Effector CD4-positive, alpha-beta T cell (primary cell): ENCODE measurements at places on chromosomes 6 and 20.
A peak's percentile ranks its signal among the peaks of the same experiment; 100 is the strongest.

DNA sequence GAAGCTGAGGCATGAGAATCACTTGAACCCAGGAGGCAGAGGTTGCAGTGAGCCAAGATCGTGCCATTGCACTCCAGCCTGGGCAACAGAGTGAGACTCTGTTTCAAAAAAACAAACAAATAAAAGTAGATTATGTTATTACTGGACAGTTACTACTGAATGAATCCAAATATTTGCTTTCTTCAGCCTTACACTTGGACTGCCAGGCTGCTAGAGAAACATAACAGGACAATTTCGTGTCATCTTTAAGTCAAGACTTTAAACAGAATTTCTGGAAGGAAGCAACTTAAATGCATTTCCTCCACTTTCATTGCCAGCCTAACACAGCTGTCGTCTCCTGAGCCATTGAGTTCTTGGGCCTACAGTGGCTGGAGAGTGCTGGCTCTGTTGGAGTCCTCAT lies 42.0 kb upstream of the PRIM2 start:
- DNase-seq, result no peak

DNA sequence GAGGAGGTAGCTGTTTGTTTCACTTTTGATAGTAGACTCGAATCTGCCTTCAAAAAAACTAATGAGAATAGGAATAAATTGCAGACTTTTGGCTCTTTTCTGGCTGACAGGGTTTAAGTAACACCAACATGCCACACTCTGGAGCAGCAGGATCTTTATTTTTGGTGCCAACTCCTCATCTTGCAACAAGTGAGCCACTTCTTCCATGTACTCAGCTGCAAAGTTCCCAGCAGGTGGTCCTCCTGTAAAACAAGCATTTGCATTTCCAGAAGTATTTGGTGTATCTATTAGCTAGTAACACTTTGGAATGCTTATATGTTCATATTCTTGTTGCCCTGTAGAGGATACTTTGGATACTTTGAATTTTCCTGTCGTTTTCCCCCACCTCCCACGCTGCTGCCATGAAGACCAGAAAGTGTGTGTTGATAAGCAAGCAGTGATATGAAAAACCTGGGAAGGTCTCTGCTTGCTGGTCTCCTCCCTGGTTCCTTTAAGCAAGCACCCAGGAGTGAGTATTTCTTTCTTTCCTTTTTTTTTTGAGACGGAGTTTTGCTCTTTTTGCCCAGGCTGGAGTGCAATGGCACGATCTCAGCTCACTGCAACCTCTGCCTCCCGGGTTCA lies 1.0 kb downstream of the ARMH2 start:
- DNase-seq, result no peak

- no peak for DNase-seq
Measured at GRCh38 chr6:47592131-47592840, 106.1 kb upstream of the ADGRF4 start.

GRCh38 chr6:114063956-114064355 lies 93.0 kb upstream of the HDAC2 start:
- DNase-seq, result no peak

GRCh38 chr6:20644667-20645370 lies 110.6 kb downstream of the CDKAL1 start:
- no peak for DNase-seq

DNA sequence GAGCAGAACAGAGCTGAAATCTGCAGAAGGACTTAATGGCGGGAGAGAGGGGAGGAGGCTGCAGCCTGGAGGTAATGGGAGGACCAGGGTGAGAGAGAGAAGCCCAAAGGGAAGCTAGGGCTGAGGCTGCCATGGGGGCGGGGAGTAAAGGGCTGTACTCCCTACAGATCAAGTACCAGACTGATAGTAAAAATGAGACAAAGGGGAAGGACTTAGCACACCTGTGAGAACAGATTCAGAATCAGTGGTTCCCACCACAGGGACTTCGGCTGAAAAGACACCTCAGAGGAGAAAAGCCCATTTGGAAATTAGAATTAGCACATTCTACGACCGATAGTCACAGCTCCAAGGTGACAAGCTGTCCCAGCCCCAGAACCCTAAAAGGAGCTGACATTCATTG lies 6.4 kb upstream of the TBXT start:
- no peak for DNase-seq

DNA sequence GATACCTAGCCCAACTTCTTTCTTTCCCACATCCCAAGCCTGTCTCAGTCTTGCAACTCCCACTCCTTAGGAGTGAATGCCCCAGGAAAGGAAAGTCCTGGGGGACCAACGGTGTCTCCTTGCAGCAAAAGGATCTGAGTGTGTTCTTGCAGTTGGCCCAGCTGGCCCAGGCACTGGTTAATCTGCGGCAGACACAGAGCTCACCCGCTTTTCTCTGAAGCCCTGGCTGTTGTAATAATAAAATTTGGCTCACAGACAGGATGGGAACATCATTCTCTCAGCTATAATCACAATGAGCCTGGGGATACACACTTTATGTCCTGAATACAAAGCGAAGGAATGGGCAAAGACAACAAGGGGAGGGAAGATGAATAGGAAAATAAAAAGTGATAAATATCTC lies 287.0 kb upstream of the PRND start:
- no peak for DNase-seq

DNA sequence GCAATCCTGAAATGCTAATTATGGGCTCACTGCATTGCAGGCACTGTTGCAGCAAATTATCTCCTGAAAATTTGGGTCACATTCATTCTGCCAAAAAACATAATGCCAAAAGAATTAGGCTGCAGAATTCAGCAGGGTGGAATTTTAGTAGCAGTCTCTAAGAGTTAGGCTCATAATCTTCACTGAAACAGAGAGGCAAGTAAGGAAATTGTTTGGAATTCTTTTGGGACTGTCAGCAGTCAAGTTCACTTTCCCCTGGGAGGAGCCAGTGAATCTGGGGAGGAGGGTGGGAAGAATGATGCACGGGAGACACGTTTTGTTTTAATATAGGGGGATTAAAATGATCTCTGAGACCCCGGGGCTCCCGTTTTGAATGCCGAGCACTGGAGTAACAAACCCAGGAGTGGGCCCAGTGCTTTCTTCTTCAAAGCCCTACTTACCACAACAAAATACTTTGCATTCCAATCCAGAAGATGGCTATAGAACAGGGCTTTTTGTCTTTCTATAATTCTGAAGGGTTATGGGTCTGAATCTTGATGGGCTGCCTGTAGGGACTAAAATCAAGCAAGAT lies 44.7 kb downstream of the SOBP start:
- no peak for DNase-seq

- DNase-seq, result no peak
Measured at GRCh38 chr6:40721271-40721952, 134.2 kb upstream of the LRFN2 start.

- no peak for DNase-seq
Measured at GRCh38 chr6:156347246-156347645, 429.9 kb upstream of the ARID1B start.

GRCh38 chr6:36576578-36576977 lies 17.6 kb upstream of the SRSF3 start:
- no peak for DNase-seq

DNA sequence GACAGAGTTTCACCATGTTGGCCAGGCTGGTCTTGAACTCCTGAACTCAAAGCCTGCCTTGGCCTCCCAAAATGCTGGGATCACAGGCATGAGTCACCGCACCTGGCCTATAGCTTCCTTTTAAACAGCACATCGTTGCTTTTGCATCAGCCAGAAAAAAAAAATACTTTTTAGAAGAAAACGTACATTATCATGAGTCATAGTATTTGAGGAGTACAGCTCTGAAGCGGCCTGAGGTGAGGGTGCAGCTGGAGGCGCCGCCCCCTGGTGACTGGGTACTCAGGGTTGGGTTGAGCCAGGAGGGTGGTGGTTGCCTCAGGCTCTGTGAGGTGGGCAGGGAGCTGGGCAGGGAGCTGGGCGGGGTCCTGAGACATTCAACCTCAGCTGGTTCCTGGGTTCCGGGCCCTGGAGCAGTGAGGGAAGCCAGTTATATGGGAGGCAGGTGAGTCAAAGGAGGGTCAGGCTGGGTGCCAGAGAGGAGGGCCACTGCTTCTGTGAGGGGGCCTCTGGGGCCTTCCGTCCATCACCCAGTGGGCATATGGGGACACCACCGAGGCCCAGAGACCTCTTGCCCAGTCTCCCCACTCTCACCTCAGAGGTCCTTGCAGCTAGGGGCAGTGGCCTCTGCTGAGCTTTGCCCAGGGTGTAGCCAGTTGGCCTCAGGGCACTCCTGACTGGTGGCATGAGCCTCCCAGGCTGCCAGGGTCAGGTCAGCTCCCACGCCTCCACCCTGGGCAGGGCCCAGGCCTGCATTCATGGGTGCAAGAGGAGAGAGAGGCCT lies 11.7 kb upstream of the ID1 start:
- no peak for DNase-seq

DNA sequence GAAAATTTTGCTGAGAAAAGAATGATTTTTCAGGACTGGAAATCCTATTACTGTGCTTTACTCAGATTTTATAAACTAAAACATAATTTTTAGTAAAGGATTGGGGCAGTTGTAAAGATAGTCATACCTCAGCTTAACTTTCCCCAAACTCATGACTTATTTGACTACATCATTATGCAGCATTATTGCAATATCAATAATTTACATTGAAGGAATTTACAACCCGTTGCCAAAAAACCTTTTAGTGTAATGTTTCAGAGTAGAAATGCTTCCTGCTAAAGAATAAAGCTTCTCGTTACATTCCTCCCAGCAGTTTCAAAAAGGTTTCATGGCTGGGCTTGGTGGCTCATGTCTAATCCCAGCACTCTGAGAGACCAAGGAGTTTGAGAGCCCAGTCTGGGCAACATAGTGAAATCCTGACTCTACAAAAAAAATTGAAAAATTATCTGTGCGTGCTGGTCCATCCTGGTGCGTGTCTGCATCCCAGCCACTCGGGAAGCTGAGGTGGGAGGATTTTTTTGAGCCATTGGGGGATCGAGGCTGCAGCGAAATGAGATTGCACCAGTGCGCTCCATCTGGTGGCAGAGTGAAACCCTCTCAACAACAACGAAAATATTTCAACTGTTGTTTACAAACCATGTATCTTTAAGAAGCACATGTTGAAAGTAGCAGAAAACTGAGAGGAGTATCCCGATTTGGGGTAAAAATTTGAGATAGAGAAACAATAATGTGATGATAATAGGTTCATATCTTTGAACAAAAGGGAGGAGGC lies 4.4 kb downstream of the AMD1 start:
- peak; percentile 16 for DNase-seq

DNA sequence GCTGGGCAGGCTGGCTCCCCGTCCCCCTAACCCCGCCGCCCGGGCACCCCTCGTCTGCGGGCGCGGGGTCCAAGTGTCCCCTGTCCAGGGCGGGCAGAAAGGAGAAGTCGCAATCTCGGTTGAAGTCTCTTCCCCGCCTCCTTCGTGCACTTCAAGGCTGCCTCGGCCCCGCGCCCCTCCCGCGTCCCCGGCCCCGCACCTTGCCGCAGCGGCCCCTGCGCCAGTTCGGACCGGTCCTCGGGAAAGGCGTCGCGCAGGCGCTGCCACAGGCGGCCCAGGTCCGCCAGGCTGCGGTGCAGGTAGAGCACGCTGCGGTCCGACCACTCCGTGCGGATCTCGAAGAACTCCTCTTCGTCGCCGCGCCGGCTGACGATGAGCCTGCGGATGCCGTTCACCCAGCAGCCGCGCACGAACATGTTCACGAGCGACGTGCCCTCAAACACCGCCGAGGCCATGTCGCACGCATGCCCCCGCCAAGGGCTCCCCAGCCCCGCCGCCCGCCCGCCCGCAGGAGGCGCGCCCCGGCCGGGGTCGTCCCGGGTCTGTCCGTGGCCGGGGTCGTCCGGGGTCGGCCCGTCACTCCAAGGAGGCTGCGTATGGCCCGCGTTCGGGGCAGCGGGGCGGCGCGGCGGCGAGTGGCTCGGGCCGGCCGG lies at the start of gene PXDC1:
Gene PXDC1, minus strand, starts transcription at position 637 of the 653 bp plus-strand sequence. Its CDS starts 182 bp downstream, at position 455.
- no peak for DNase-seq

GRCh38 chr20:17524560-17524959 lies 6.6 kb downstream of the BFSP1 start:
- DNase-seq, result no peak

GRCh38 chr6:160274871-160275510 lies 16.4 kb upstream of the SLC22A2 start:
- DNase-seq, result no peak

DNA sequence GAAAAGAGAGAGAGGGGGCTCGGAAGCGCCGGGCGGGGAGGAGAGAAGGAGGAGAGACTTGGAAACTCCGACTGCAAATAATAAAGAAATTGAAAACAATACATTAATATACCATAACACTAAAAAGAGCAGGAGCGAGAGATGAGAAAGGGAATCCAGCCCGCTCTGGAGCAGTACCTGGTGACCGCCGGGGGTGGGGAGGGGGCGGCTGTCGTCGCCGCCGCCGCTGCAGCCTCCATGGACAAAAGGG lies 338 bp downstream of the E2F3 start:
- no peak for DNase-seq

DNA sequence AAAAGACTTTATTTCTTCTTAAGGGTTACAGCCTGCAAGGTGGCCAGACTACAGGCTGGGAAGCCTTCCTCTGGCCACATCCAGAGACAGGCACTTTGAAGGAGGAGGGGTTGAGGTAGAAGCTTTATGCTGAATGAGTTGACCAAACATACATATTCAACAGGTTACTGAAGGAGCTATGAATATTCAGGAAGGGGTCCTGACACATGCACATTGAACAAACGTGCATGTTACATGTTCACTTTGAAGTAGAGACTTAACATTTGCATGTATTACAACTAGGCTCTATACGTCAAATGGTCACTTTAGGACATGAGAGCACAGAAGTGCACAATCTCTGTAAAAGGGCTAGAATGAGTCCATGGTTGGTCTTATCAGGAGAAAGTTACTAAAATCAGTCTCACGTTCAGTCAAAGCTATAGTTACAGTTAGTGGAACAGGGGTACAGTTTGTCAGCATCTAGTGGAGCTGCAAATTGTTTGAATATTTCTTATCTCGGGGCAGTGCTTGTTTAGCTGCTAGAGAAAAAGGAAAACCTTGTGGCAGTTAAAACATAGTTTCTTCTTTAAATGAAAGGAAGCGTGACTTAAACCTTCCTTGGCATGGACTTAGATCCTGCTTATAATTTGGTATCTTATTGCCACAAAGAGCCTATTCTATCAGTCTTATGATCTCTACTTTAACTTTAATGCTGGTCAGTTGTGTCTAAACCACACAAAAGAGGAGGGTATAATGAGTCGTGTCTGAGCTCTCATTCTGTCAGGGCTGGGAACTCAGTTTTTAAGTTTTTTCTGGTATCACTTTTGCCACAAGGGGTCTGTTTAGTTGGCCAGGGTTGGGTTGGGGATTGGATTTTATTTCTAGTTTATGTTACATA lies 4.6 kb upstream of the ZSCAN9 start:
- no peak for DNase-seq

- no peak for DNase-seq
Measured at GRCh38 chr6:34792605-34793500, 970 bp downstream of the BLTP3A start.

- DNase-seq, result no peak
Measured at GRCh38 chr6:6218759-6219085, 101.7 kb downstream of the F13A1 start.

DNA sequence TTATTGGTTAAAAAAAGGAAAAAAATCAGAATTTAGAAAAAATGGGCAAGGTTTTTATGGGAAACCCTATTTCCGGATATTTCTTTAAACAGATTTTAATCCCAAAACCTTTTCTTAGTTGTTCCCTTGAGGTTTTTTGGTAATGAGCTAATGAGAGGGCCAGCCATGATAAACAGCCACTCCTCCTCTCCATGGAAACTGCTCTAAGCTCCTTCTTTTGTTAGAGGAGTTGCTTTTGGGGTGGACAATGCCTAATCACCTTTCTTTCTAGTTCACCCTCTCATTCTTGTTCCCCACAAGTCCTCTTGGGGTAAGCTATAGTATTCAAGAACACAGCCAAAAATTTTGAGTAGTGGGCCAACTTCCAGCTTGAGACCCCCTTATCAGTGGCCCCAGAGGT lies 105.0 kb upstream of the FAM184A start:
- DNase-seq, result no peak

GRCh38 chr6:47809873-47810272 lies 28.0 kb downstream of the OPN5 start:
- no peak for DNase-seq
